ENCODE measurements at places on chromosomes 11 and 22.

DNA sequence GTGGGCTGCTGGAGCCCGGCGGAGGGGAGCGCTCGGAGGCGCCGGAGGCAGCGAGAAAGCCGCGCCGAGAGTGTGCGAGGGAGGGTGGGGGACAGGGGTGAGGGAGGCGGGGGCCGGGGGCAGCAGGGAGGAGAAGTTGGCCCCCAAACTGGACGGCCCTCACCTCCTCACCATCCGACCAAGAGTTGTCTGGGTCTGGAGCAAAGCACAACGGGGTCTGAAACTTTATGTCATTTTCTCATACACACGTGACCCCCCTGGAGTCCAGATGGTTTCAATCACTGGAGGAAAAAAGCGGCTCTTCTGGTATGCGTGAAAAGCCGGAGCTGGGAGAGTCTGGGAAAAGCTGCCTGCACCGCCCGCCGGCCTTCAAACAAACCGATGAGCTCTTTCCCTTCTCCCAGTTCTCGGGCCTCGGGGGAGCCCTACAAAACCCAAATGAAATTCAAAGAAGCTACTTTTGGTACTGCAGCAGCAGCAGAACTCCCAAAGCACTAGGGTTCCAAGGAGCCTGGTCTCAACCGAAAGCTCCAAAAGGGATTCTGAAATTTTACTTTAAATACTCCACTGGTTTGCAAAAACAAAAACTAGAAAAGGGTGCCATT is 39.7 kb upstream of the AKIP1 start:
- DNase-seq, result peak; percentile 65

- no peak for DNase-seq
Measured at GRCh38 chr11:93735627-93736026, 5.7 kb downstream of the TAF1D start.

DNA sequence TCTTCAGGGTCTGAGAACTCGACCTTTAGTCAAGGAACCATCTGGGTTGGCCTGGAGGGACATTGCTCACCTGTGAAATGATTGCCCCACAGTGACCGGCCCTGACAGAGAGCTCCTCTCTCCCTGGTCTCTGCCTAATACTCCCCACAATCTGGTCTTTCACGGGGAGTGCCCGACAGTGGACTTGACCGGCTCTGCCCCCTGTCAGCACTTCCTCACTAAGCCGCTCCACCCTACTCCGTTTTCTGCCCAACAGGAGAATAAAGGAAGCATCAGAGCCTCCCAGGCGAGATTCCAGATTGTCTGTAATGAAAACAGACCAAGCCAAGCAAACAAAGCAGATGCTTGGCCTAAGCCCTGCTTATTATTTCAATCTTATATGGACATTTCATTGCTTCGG is 87.8 kb downstream of the FBXO7 start:
- DNase-seq, result no peak

DNA sequence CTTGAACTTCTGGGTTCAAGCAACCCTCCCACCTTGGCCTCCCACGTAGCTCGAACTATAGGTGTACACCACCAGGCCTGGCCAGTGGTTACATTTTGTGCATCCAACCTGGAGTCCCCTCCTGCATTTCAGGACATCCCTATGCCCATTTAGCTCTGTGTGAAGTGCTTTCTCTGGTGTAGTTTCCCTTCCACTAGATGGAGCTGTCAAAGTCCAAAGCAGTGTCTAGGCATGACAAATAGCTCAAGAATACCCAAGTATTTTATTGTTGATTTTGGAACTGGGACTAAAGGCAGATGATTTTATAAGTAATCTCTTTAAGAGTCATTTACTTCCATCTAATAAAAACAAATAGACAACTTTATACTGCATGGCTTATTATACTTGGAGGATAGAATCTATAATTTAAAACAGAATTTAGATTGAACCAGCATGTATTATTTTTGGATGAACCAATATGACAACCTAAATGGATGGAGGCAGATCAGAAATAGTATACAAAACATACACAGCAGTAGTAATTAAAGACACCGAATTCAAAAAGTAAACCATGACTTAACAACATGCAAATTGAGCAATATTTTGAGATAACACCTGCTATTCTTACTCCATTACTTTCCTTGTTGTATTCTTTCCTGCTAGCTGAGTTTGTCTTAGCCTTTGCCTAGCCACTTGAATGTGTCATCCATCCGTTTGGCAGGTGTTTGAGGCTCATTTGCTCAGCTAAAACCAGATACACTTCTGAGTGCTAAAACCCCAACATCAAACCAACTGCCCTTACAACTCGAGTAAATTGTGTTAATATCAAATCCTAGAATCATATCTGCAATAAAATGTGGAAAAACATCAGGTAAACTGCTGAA is 37.7 kb downstream of the EIF4ENIF1 start:
- no peak for DNase-seq

GRCh38 chr22:35728639-35729308 is 11.1 kb downstream of the APOL5 start:
- no peak for DNase-seq

DNA sequence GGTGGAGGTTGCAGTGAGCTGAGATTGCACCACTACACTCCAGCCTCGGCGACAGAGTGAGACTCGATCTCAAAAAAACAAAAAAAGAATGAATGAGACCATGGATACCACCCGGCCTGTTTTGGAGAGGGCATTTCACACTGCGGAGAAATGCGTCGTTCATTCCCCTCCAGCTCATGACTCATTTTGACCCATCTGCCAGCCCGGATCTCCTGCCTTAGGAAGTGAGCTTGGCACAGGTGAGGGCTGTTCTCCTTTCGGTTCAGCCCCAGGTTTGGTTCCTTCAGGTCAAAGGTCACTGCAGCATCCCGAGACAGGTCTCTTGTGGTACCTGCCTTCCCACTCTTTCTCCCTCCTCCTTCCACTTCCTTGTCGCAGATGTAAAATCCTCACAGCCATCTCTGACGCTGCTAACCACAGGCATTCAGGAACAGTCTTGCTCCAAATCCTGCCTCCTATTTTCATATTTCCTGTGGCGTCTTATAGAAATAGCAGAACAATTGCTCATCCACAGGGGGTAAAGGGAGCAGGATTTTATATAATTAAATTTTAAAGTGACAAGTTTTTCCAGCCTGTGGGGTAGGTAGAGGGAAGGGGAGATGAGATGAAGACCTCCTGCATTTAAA is 517.9 kb downstream of the NTM start:
- no peak for DNase-seq

DNA sequence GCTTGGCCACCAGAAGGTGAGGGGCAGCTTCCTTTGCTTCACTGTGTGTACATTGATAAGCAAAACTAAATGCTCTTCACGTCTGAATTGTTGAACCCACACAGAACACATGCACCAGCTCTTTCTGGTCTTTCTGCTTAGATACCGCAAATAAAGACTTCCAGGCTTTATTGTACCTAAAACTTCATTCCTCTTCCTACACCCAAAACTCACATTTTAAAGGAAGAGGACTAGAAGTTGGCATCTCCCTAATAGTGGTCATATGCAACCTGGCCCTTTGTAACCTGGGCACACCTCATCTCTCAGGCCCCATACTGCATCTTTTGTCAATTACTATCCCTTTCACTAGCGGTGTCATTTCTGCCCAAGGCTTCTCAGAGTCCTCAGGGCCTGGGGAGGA is 5.9 kb downstream of the SLC17A6 start:
- DNase-seq, result no peak

DNA sequence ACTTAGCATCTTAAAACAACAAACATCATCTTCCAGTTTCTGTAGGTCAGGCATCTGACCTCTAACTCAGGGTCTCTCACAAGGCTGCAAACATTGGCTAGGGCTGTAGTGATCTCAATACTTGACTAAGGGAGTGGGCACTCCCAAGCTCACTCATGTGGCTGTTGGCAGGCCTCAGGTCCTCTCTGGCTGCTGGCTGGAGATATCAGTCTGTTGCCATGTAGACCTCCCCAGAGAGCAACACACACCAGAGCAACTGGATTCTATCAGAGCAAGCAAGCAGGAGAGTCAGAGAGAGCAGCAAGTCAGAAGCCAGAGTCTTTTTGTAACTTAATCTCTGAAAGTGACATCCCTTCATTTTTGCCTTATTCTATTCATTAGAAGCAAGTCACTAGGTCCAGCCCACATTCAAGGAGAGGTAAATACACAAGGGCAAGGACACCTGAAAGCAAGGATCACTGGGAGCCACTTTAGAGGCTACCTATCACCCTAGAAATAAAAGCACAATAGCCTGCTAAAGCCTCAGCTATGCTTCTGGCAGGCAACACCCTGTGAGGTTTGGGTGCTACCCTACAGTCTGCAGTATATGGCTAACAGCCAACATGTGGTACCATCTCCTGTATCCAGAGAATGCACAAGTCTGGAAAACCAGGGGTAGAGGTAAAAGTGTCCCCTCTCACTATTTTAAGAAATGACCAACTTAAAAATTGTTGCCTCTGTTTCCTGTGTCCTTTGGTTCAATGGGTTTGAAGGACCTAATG is 33.5 kb upstream of the CD44 start:
- peak; percentile 31 for DNase-seq

- no peak for DNase-seq
Measured at GRCh38 chr11:45662665-45663485, 2.5 kb downstream of the CHST1 start.

GRCh38 chr11:125593114-125593820 is 615 bp downstream of the STT3A start:
- DNase-seq, result no peak

- DNase-seq, result peak; percentile 37
Measured at GRCh38 chr11:32435152-32435480, 223 bp downstream of the WT1 start.

- no peak for DNase-seq
Measured at GRCh38 chr11:66219846-66220565, 48.4 kb upstream of the RAB1B start.

GRCh38 chr11:109978895-109979294 is 114.3 kb upstream of the ZC3H12C start:
- DNase-seq, result no peak

DNA sequence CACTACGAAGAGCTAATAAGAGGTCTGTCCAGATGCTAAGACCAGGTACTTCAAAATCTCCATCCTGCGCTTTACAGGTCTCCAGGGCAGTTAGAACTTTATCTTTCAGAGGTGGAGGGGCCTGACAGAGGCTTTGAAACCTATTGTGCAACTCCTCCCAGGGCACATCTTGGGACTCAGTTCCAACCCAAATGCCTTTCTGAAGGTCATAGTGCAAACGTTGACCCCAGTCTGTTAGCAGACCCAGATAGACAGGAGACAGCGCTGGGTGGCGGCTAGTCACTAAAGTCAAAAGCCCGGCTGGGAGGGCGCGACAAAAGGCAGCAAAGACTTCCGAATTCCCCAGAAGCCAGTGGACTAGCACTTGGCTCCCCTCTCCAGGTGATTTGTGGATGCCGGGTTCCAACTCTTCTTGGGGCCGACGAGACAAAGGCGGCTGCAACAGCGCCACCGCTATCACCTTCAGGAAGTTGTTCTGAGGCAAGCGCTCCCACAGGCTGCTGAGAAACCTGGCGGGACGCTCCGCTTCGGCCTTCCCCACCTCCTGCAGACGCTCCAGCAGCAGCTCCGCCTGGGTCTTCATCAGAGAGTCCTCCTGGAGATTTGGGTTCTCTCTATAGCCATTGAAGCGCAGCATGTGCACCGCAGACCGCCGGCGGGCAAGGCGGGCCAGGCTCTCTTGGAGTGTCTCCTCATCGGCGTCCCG is 728 bp downstream of the FANCF start:
- peak; percentile 56 for DNase-seq

- peak; percentile 53 for DNase-seq
Measured at GRCh38 chr22:19745155-19746101, 15.2 kb upstream of the TBX1 start.

- DNase-seq, result no peak
Measured at GRCh38 chr11:119491753-119492510, 69.0 kb upstream of the THY1 start.

GRCh38 chr22:48100685-48101417 is 1338.4 kb downstream of the TBC1D22A start:
- no peak for DNase-seq

DNA sequence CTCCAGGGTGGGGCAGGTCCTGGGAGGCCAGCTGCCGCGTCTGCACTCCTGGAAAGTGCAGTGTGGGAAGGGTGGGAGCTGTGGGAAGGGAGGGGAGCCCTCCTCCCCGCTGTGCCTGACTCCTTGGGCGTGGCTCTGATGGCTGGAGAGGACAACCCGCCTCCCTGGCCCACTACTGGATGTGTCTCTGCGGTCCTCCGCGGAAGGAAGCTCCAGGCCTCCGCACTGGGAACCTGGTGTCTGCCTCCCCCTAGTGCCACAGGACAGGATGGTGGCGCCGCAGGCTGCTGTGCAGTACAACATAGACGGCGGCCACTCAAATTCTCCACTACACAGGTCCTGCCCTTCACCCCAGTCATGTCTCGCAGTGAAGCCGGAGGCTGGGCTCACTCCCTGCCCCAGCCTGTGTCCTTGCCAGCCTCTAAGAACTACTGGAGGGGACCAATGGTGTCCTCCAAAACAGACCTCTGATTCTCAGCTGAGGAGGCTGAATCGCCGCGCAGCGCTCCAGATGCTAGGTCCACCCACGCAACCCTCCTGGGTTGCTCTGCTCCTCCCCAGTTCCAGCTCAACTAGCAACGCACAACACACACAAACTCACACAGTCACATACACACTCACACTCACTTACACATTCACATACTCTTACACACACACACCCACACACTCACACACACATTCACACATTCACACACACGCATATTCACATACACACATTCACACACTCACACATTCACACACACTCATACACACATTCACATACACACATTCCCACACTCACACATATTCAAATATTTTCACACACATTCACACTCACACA is 12.4 kb upstream of the DSCAML1 start:
- DNase-seq, result peak; percentile 92

GRCh38 chr11:94330789-94331188 is 26.4 kb downstream of the IZUMO1R start:
- DNase-seq, result no peak

DNA sequence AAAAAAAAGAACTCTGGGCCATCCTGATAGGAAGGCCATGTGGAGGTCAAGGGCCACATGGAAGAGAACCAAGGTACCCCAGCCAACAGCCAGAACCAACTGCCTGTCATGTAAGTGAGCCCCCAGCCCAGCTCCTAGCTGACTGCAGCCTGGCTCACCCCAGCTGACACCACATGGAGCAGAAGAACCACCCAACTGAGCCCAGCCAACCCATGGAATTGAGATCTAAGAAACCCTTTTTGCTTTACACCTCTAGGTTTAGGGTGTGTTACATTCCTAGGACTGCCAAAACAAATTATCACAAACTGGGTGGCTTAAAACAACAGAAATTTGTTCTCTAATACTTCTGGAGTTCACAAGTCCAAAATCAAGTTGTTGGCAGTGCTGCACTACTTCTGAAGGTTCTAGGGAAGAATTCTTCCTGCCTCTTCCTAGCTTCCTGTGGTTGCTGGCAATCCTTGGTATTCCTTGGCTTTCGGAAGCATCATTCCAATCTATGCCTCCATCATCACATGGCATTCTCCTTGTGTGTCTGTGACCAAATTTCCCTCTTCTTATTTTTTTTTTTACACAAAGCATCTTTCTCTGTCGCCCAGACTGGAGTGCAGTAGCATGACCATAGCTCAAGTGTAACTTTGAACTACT is 4.4 kb downstream of the C11orf86 start:
- no peak for DNase-seq

Measured in BE2C (cell line).